ENCODE measurements at places on chromosomes 1 and 21. TPM values are rescaled to one million over a fixed set of nuclear protein-coding genes. Genes with fewer than 3 reads are reported as not detected.
A peak's percentile ranks its signal among the peaks of the same experiment; 100 is the strongest.

GRCh38 chr1:22539510-22540118 lies 23.7 kb upstream of the EPHA8 start:
- H3K27me3 ChIP-seq: no peaks in the 10 kb centered on the region
- H3K4me3 ChIP-seq: no peak overlapping the region
- H3K4me1 ChIP-seq: peaks cover 27% of the 10 kb centered on the region
- no peak for DNase-seq
- H3K27ac ChIP-seq: no peak overlapping the region

GRCh38 chr1:7509598-7509997 lies 261.5 kb upstream of the VAMP3 start:
- H3K27ac ChIP-seq: no peak overlapping the region
- no peak overlapping the region for H3K4me3 ChIP-seq
- no peak for DNase-seq
- H3K36me3 ChIP-seq: no peaks in the 10 kb centered on the region

GRCh38 chr1:207219979-207220889 lies 101.2 kb upstream of the CD55 start:
- H3K36me3 ChIP-seq: no peaks in the 10 kb centered on the region
- no peak overlapping the region for H3K27ac ChIP-seq
- H3K4me3 ChIP-seq: no peak overlapping the region
- DNase-seq: no peak
- H3K27me3 ChIP-seq: no peaks in the 10 kb centered on the region

GRCh38 chr1:245956225-245956624 lies 550.9 kb downstream of the SMYD3 start:
- no peaks in the 10 kb centered on the region for H3K4me1 ChIP-seq
- no peaks in the 10 kb centered on the region for H3K36me3 ChIP-seq
- no peak overlapping the region for H3K27ac ChIP-seq
- H3K4me3 ChIP-seq: no peak overlapping the region
- DNase-seq: no peak

DNA sequence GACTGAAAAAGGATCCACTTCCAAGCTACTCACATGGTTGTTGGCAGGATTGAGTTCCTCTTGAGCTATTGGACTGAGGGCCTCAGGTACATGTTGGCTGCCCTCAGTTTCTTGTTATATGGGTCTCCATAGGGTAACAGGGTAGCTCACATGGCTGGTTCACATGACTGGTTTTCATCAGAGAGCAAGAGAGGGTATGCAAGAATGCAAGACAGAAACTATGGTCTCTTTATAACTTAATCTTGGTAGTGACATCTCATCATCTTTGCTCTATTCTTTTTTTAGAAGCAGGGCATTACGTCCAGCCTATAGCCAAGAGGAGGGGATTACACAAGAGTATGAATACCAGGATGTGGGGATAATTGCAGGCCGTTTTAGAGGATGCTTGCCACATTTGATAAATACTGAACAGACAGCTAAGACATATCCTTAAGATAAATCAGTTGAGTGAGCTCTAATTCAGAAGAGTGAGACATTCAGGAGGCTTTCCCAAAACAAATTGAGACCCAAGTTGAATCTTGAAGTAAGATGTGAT lies 100.2 kb downstream of the HMCN1 start:
- DNase-seq: no peak
- no peaks in the 10 kb centered on the region for H3K27me3 ChIP-seq
- H3K4me1 ChIP-seq: no peaks in the 10 kb centered on the region
- H3K4me3 ChIP-seq: no peak overlapping the region
- H3K27ac ChIP-seq: no peak overlapping the region
- no peaks in the 10 kb centered on the region for H3K36me3 ChIP-seq

DNA sequence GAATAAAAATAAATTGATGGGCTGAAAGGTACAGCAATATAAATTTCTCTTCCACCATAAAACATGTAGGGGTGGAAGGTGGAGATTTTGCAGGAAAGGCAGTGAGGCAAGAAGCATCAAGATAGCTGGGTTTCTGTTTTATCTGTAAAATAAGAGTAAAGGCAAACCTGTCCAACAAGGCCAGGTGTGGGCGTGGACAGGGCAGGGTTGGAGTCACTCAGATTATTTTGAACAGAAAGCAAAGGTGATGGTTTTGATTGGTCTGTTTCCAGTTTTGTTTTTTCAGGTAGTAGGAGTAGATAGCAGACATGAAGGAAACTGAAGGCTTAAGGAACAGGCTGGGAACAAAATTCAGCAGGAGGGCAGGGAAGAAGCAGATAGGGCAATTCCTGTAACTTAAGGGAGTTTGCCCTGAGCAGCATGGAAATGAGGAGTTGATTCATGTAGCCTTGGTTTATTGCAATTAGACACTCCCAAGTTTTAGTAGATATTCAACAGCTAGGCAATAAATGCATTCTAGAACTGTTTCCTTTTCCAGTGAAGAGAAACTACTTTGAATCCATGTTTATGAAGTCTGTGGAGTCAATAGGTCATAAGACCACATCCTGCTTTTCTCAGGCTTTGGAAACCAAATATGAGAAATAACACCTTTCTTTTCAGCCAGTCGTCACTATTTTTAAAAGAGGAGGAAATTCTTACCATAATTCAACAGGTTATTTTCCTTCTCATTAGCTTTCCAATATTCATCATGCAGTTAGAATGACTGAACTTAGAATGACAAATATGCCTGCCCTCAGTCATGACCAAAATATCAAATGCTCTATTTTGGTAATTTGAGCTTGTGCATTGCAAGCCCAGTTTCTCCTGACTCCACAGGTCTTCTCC lies 38.7 kb upstream of the CD55 start:
- no peaks in the 10 kb centered on the region for H3K36me3 ChIP-seq
- no peaks in the 10 kb centered on the region for H3K27me3 ChIP-seq
- H3K27ac ChIP-seq: no peak overlapping the region
- peaks cover 18% of the 10 kb centered on the region for H3K4me1 ChIP-seq

RNU1-3 gene
- under 0.01 TPM for total RNA-seq

- peaks cover 11% of the 10 kb centered on the region for H3K27me3 ChIP-seq
- H3K4me1 ChIP-seq: no peaks in the 10 kb centered on the region
- no peak for DNase-seq
Measured at GRCh38 chr1:12773438-12773837, at the start of gene PRAMEF12. Gene PRAMEF12, plus strand, starts transcription at chr1:12773738. Its CDS starts 1,130 bp downstream, at chr1:12774868.

DNA sequence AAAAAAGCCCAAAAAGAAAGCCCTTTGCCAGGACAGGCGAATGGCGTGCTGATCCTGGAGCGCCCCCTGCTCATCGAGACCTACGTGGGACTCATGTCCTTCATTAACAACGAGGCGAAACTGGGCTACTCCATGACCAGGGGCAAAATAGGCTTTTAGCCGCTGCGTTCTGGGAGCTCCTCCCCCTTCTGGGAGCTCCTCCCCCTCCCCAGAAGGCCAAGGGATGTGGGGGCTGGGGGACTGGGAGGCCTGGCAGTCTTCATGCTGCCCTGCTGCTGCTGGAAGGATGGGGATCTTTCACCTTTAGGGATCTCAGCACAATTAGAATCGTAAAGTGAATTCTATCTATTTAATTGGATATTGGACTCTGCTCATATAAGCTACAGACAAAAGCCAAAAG lies 3.6 kb downstream of the TPRG1L start:
- no peak for DNase-seq
- H3K27ac ChIP-seq: no peak overlapping the region
- H3K4me1 ChIP-seq: peaks cover 10% of the 10 kb centered on the region
- peaks cover 22% of the 10 kb centered on the region for H3K36me3 ChIP-seq

- no peaks in the 10 kb centered on the region for H3K4me1 ChIP-seq
- DNase-seq: no peak
- H3K27ac ChIP-seq: no peak overlapping the region
- no peaks in the 10 kb centered on the region for H3K27me3 ChIP-seq
- peaks cover 12% of the 10 kb centered on the region for H3K36me3 ChIP-seq
Measured at GRCh38 chr1:28718586-28719331, 18.0 kb upstream of the YTHDF2 start.

SUSD4 gene
- 3.1 TPM for total RNA-seq

GRCh38 chr1:194052514-194053338 lies 866.3 kb upstream of the B3GALT2 start:
- H3K36me3 ChIP-seq: no peaks in the 10 kb centered on the region
- H3K4me3 ChIP-seq: no peak overlapping the region
- no peaks in the 10 kb centered on the region for H3K27me3 ChIP-seq
- H3K4me1 ChIP-seq: no peaks in the 10 kb centered on the region
- no peak overlapping the region for H3K27ac ChIP-seq
- DNase-seq: no peak

GRCh38 chr1:208921259-208921658 lies 662.3 kb upstream of the CAMK1G start:
- DNase-seq: no peak
- H3K4me3 ChIP-seq: no peak overlapping the region
- no peak overlapping the region for H3K27ac ChIP-seq
- no peaks in the 10 kb centered on the region for H3K27me3 ChIP-seq
- peaks cover 24% of the 10 kb centered on the region for H3K4me1 ChIP-seq

DNA sequence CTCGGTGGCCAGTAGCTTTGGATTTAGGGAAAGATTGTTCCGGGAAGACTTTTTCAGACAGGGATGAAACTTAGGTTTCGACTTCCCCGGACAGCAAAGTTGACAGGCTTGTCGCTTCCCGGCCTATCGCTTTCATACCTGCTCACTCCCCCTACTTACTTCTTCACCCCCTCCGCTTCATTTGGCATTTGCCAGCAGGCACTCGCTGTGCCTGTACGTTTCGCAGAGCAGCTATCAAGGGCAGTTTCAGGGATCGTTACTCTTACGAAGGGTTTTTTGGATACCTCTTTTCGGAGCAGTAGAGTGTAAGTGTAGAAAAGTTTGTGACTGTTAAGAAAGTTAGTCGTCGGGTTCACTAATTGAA lies 393 bp downstream of the BLZF1 start:
- no peaks in the 10 kb centered on the region for H3K27me3 ChIP-seq
- H3K4me3 ChIP-seq: peak overlapping the region; percentile 88
- H3K36me3 ChIP-seq: peaks cover 5% of the 10 kb centered on the region
- peak; percentile 9 for DNase-seq

PSMB2 gene
- total RNA-seq: 150 TPM

DNA sequence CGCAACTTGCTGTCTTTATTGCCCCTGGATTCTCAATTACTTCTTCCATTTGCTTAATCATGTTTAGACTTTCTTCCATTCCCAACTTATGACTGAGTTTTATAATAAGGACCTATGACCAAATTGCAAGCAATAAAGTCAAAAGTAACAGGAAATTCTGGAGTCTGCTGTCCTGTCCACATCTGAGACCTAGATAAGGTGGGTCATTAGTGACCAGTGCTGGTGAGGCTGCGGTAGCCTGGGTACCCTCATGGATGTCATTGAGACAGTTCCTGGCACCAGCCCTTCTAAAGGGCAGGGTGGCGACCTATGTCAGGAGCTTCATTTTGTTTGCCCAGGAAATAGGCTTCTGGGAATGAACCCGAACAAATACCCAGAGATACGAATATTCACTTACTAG lies 30.6 kb upstream of the SSBP3 start:
- no peak overlapping the region for H3K4me3 ChIP-seq
- no peak overlapping the region for H3K27ac ChIP-seq
- DNase-seq: no peak
- no peaks in the 10 kb centered on the region for H3K4me1 ChIP-seq

DNA sequence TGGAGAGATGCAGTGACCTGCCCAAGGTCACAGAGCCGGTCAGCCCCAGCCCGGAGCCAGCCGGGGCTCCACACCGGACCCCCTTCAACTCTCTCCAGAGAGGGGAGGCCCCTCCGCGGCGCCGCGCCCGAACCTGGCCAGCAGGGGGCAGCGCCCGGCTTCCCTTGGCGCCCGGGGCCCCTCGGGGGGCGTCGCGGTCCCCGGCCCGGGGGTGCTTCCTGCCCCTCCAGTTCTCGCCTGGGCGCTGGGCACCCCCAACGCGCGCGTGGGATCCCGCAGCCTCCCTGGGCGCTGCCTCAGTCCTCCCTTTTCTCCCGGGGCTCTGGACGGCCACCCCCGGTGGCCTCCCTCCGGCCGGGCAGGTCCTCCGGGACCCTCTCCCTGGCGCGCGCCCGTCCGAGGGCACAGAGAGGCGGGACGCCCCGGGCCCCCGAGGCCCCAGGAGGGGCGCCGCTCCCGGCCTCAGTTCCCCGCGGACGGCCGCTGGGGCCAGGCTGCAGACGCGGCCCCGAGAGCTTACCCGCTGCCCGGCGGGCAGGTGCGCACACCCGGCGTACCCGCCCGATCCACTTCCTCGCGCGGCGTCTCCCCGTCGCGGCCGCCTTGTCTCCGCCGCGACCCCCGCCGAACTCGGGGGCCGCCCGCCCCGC lies 406 bp downstream of the HTR1D start:
- DNase-seq: peak; percentile 24
- H3K36me3 ChIP-seq: no peaks in the 10 kb centered on the region
- peak overlapping the region; percentile 17 for H3K4me3 ChIP-seq
- peaks cover 40% of the 10 kb centered on the region for H3K27me3 ChIP-seq
- H3K4me1 ChIP-seq: no peaks in the 10 kb centered on the region

GRCh38 chr1:116545359-116545705 lies 25.5 kb downstream of the CD58 start:
- H3K4me1 ChIP-seq: no peaks in the 10 kb centered on the region
- no peak overlapping the region for H3K4me3 ChIP-seq
- DNase-seq: no peak
- peaks cover 4% of the 10 kb centered on the region for H3K36me3 ChIP-seq
- H3K27me3 ChIP-seq: no peaks in the 10 kb centered on the region

TGFB2 gene
- 22.1 TPM for total RNA-seq

FAM151A gene
- total RNA-seq: not detected

- no peak overlapping the region for H3K27ac ChIP-seq
- DNase-seq: no peak
- peaks cover 2% of the 10 kb centered on the region for H3K4me1 ChIP-seq
- no peak overlapping the region for H3K4me3 ChIP-seq
Measured at GRCh38 chr1:76291191-76291590, 216.6 kb downstream of the ST6GALNAC3 start.

Data from SJCRH30 (cell line).